Pancreas (tissue), 10 donors: ENCODE measurements at places on chromosomes 3 and 15.

GRCh38 chr3:98501270-98501669 lies 3.8 kb downstream of the OR5K2 start:
- no peak for DNase-seq

GRCh38 chr3:2525968-2526367 lies 427.3 kb downstream of the CNTN4 start:
- DNase-seq, result no peak

GRCh38 chr3:71578054-71578751 lies 5.3 kb downstream of the FOXP1 start:
- DNase-seq, result no peak

GRCh38 chr3:158789592-158789991 lies 12.3 kb upstream of the MFSD1 start:
- DNase-seq, result no peak

- DNase-seq, result no peak
These were observed 9.6 kb downstream of the SMARCC1 start for GRCh38 chr3:47772047-47772446.

- DNase-seq, result peak; percentile 83
These were observed 38.0 kb downstream of the PRICKLE2 start for GRCh38 chr3:64187065-64187959.

- no peak for DNase-seq
These were observed 168.1 kb upstream of the LRRN1 start for GRCh38 chr3:3631114-3631513.

DNA sequence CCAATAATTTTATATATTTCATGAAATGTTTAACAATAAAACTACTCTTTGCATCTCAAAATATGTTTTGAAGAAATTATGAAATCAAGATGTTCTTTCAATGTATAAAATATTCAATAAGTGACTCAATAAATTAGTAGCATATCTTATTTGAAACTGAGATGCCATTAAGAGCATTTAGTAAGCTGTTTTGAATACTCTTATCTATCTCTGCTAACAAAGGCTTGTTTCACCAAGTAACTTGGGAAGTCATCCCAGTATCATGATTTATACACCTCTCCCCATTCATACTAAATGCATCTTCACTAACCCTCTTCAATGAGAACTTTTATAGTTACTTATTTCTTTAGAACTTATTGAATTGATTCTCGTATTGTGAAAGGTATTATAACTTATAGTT lies 43.1 kb downstream of the TNIK start:
- no peak for DNase-seq

GRCh38 chr3:38687321-38687720 lies 37.8 kb upstream of the SCN5A start:
- DNase-seq, result no peak

GRCh38 chr15:48449734-48450133 lies 118.5 kb downstream of the DUT start:
- no peak for DNase-seq

GRCh38 chr3:194064380-194065332 lies 71.3 kb upstream of the HES1 start:
- DNase-seq, result no peak

DNA sequence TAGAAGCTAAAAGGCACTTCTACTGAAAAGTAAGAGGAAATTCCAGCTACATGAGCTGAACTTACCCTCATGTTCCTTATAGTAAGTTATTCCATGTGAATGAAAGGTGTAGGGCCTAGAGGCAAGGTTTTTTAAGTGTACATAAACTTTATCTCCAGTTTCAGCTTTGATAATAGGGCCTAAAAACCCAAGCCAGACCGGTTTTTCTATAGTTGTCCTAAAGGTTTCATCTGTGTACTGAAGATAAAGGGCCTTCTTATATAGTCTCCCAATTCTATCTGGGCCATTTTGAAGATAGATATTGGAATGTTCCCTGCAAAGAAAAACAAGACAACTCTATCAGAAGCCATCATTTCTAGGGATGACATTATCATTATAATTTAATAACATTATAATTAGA lies 9.2 kb downstream of the CP start:
- no peak for DNase-seq

- DNase-seq, result no peak
These were observed 53.0 kb downstream of the SETMAR start for GRCh38 chr3:4356220-4356540.

DNA sequence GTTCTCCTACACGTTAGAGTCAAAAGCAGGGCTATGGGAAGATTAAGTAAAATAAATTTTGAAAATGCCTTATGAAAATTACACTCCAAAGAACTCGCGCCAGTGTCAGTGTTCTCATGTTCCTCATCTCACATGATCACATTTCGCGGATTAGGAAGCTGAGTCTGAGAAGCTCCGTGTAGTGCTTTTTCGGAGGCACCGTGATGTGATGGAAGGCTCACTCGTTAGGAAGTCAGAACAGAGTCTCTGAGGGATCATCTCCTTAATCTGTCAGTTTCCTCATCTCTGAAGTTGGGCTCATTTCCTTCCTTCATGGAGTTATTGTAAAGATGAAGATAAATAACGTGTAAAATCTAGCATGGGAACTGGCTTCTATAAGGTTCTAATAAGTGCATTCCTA lies 3.2 kb downstream of the ADIPOQ start:
- DNase-seq, result no peak

GRCh38 chr15:74580538-74581350 lies 34.9 kb upstream of the CLK3 start:
- no peak for DNase-seq
